Activated CD4-positive, alpha-beta T cell treated with anti-CD3 and anti-CD28 coated beads, Interleukin-2, amount 10 ng/mL, durations not matched to agents 7 days and 5 days (primary cell): ENCODE measurements at places on chromosomes 6 and 20.

GRCh38 chr20:38590676-38591473 is 9.9 kb downstream of the ADIG start:
- DNase-seq: no peak

- no peak for DNase-seq
Observed at GRCh38 chr20:57525328-57526086, 567 bp upstream of the CTCFL start.

DNA sequence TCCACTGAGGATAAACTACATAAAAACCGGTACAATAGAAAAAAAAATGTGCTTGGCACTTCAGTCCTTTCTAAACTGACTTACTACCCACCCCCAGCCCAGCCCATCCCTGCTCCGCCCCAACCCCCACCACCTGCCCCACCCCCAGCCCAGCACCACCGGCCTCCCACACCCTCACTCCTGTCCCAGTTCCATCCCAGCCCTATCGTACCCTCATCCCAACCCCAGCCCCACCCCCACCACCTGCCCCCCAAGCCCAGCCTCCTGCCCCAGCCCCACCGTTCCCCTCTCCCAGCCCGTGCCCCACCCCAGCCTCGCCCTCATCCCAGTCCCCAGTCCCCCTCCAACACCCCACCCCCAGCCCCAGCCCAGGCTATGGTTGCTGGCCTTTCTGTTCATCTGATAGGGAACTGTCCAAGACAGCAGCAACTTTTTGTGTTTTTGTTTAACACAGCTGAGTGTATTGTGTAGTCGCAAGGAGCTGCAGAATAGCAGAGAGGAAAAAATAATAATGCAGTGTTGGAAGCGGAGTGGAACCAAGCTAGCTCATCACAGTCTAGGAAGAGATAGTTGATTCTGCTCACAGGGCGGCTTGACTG is 61.9 kb downstream of the SASH1 start:
- DNase-seq: no peak

DNA sequence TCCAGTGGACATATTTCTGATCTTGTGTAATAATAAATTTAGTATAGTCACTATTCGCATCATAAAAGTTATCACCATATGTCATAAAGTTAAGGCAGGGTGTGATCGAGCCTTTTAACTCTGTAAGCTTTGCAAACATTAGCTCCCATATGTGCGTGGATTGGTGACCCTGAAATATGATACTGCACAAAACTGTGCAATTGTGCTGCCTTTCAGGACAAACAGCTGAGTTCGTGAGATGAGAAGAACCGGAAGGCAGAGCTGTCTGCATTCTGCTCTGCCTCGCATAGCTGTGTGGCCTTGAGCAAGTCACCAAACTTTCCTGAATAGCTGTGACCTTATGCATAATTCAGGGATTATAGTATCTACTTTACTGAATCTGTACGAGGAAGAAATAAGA is 3.2 kb upstream of the PLEKHG1 start:
- DNase-seq: no peak

GRCh38 chr6:149060985-149061760 is 256.3 kb upstream of the TAB2 start:
- DNase-seq: no peak
